ENCODE measurements at places on chromosomes 5 and 9.

DNA sequence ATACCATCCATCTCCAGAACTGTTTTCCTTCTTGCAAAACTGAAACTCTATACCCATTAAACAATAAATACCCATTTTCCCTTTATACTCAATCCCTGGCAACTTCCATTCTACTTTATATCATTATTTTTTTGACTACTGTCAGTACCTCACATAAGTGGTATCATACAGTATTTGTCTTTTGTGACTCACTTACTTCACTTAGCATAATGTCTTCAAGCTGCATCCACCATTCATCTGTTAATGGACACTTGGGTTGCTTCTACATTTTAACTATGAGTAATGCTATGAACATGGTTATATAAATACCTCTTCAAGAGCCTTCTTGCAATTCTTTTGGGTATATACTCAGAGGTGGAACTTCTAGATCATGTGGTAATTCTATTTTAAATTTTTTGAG is 11.6 kb upstream of the TYRP1 start:
- no peak for DNase-seq

GRCh38 chr5:57316798-57317327 is 143.0 kb downstream of the GPBP1 start:
- no peak for DNase-seq

DNA sequence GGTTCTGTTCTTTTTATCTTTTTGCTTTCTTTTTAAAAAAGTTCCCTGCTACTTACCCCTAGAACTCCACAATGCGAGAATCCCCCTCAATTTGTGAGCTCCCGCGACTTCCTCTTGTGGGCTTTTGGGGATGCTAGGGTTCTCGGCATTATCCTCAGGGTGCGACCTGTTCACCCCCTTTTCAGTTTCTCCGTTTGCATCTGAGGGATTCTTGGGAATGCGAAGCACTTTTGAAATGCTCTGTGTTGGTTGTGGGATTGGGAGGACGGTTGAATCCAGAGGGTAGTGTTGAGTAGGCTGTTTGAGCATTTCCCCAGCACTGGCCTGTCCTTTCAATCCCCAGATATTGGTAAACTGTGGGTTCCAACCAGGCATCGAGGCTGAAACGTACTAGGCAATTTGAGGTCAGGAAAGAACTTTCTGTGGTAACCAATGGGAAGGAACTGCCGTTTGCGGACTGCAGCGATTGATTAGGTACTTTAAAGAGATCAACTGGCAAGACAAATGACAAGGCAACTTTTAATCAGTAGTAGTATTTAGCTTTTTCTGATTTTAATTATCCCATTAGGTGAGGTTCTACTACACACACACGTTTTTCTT is 415 bp downstream of the XRCC4 start:
- DNase-seq = no peak

DNA sequence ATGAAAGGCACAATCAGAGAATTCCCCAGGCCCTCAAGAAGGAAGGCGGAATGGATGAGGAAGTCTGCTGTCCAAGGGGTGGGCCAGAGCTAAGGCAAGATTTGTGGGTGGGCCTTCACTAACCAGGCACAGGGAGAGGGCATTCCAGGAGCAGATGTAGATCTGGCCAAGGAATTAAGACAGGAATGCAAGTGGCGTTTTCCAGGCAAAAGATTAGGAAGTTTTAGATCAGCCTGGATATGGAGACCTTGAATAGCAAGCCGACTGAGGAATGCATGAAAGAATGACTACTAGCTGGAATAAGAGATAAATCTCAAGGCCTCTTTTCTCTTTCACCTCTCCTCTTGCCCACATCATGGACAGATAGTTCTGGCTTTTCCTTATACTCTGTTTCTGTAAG is 68.5 kb downstream of the GHR start:
- DNase-seq = no peak

DNA sequence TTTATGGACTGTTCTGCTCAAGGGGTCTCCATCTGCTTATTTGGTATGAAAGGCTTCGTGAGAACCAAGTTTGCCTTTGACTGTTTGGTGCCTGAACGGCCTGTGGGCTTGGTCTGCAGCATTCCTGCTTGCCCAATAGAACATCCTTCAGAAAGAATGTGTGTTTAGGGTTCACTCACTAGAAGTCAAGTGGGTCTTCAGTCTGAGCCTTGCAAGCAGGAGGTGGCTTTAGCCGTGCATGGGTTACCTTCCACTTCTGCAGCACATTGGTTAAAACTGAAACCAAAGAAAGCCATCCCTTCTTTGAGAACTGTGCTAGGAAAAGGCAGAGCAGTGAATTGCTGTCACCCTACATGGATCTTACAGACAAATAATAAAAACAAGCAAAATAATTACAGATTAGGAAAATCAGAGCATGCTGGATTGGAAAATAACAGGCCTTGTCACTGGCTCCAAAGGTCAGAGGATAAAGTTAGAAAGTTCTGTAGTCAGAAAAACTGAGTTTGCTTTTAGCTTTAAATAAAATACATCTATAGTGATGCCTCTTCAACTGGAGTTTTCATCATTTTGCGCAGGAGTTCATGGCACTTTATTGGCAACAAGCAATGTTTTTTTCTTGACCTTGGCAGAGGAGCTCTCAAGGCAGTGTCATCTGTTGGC is 16.6 kb downstream of the WWC1 start:
- DNase-seq = no peak

- DNase-seq = no peak
Measured at GRCh38 chr9:88041447-88041846, 67.1 kb upstream of the CDK20 start.

GRCh38 chr5:44665101-44665701 is 143.5 kb upstream of the MRPS30 start:
- no peak for DNase-seq

DNA sequence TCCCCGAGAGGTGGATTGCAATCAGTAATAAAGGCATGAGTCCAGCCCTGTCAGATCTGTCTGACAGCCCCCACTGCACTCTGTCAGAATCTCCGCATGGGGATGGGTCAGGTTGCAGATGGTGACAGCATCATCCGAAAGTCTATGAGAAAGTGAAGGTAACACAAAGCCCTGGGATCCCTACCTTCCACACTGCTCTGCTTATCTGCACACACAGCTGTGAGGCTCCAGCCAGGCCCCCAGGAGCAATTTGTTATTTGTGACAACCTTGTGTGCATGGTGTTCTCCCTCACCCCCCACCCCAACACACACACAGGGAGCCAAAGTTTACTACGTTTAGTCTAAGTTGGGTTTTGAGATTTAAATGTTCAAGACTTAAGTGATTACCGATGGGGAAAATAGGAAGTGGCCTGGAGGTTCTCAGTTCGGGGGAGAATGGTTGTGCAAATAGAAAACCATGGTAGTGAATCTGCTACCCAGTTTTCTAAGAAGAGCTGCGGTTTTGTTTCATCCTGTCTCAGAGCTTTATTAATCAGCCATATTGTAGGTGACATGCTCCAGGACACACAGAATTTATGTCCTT is 92.7 kb downstream of the SV2C start:
- no peak for DNase-seq

Measured in NCI-H1436 treated with DMSO at 0.1 percent for 48 hours (cell line).